ENCODE measurements at places on chromosomes 4 and X. TPM values are rescaled to one million over a fixed set of nuclear protein-coding genes. Genes with fewer than 3 reads are reported as not detected.

GRCh38 chr4:44806071-44806470 lies 79.7 kb upstream of the GNPDA2 start:
- DNase-seq = no peak

- no peak for DNase-seq
Measured at GRCh38 chr4:83205760-83206159, 78.8 kb downstream of the COQ2 start.

- no peak for DNase-seq
Measured at GRCh38 chrX:49257846-49258748, 6.4 kb downstream of the FOXP3 start.

DNA sequence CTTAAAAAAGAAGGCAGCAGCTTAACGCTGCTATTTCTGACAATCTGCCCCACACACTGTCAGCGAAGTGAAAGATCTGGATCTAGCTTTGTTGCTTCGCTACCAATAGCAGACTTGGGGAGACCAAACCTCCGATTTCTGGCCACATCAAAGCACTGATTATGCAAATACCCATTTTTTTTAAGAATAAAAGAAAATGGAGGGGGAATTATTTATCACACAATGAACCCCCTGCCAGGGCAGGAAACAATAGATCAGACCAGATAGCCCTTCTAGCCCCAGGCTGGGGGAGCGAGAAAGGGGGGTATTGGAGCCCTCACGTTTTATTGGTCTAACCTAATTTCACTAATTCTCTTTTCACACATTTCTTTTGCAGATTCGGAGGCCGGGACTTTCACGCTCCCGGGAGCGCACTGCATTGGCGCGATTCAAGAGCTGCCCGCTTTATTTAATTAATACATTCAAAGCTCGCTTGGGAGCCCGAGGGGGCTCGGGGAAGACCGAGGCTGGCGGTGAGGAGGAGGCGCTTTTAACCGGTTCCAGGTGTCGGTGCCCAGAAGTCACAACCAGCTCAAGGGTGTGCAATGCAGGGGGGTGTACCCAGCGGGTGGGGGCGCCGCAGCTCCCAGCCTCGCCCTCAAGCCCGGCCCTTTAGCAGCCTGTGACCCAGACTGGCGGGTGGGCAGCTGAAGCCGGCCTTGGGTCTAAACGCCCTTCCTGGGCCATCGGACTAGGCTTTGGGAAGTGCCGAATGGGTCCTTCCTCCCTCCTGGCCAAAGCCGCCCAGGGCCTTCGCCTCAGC lies 5.5 kb downstream of the NEUROG2 start:
- no peak for DNase-seq

The GAGE12J gene
- not detected for polyA plus RNA-seq
